Kasumi-1 (cell line): ENCODE measurements at places on chromosomes 1 and 21.
A peak's percentile ranks its signal among the peaks of the same experiment; 100 is the strongest.

DNA sequence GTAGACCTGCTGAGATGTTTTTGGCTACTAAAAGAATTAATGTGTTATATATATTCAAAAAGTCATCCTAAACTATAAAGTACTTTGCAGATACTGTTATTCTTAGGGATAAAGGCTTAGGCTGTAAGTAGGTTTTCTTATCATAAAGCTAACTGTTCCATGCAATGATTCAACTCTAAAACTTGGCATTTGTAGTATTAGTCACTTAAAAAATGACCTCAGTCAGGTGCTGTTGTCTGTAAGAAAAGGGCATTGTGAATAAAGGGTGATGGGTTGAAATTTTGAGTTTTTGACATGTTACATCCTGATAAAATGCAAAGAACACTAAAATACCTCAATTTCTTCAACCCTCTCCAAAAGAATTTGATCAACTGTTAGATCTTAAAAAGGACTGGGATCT is 32.9 kb downstream of the ADCY10 start:
- no peak for DNase-seq

DNA sequence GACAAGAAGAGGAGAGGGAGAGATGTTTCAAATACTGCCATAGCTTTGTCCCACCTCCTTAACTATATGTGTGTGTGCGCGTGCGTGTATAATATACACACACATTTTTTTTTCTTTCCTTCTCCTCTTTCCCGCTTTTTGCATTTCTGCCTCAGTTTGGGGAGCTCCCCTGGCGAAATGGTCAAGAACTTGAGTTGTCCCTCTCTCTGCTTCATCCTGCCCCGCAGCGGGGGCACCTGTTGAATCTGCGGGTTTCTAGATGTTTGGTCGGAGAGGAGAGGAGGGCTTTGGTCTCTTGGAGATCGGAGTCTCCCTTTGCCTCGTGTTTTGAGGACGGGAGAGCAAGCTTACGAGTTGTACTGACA is 504 bp downstream of the SCCPDH start:
- DNase-seq = peak; percentile 70

DNA sequence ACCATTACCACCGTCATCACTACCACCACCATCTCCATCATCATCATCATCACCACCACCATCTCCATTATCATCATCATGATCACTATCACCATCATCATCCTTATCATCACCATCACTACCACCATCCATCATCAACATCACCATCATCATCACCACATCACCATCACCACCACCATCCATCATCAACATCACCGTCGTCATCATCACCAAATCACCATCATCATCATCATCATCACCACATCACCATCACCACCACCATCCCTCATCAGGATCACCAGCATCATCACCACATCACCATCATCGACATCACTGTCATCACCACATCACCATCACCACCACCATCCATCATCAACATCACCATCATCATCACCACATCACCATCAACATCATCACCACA is 203.0 kb upstream of the VAMP3 start:
- no peak for DNase-seq

- no peak for DNase-seq
These were observed 60.4 kb upstream of the NEK7 start for GRCh38 chr1:198096390-198096789.

DNA sequence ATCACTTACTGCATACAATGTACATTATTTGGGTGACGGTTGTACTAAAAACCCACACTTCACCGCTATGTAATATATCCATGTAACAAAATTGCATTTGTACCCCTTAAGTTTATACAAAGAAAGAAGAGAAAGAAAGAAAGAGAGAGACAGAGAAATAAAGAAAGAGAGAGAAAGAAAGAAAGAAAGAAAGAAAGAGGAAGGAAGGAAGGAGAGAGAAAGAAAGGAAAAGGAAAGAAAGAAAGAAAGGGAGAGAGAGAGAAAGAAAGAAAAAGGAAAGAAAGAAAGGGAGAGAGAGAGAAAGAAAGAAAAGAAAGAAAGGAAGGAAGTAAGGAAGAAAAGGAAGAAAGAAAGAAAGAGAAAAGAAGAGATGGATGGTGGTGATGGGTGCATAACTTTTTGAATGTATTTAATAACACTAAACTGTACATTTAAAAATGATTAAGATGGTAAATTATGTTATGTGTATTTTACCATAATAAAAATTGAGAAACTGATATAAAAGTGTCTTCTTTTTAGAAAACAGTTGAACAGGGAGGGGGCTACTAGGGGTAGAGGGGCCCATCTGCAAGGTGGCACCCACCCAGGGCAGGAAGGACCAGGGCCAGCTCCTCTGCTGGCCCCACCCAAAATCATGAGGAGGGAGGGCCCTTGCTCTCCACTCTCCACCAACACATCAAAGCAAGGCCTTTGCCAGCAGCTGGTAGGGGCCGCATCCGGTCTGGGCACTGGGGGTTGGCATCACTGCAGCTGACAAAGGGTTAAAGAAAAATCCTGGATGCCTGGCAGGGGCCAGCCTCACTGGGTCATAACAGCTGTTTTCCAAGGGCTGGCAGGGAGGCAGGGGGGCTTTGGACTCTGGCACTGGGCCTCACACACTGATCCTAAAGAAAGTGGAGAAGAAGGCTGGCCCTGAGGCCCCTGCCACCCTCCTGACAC is 153.9 kb upstream of the EDN2 start:
- DNase-seq = no peak

GRCh38 chr1:183234660-183235476 is 48.8 kb downstream of the LAMC2 start:
- DNase-seq = peak; percentile 42

GRCh38 chr1:159000625-159001024 is 9.1 kb upstream of the IFI16 start:
- DNase-seq = peak; percentile 23

GRCh38 chr1:176638713-176639526 is 175.9 kb downstream of the PAPPA2 start:
- DNase-seq = no peak

- DNase-seq = no peak
These were observed 575.1 kb upstream of the BEND5 start for GRCh38 chr1:49351768-49352167.

- no peak for DNase-seq
These were observed 7.9 kb downstream of the MYBPHL start for GRCh38 chr1:109298666-109299557.

DNA sequence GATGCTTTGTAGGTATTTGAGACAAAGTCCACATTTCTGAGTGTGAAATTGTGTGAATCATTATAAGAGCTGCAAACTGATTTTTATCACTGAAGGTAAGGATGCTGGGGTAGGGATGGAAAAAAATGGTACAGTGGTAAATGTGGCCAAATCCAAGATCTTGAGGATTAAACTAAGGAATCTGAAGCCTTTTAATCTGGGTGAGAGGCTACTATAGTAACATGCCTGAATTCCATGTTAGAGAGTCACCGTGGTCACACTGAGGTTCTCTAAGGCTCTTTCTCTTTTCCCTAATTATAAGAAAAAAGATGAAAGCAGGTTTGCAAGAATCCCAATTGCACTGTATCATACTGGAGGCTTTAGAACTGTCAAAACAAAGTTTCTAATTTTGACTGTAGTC is 17.6 kb downstream of the PTGER3 start:
- DNase-seq = no peak
